Activated T-cell treated with anti-CD3 and anti-CD28 coated beads, Interleukin-2, amount 50 U/mL, for 48 hours (primary cell): ENCODE measurements at places on chromosomes 1 and 21.

DNA sequence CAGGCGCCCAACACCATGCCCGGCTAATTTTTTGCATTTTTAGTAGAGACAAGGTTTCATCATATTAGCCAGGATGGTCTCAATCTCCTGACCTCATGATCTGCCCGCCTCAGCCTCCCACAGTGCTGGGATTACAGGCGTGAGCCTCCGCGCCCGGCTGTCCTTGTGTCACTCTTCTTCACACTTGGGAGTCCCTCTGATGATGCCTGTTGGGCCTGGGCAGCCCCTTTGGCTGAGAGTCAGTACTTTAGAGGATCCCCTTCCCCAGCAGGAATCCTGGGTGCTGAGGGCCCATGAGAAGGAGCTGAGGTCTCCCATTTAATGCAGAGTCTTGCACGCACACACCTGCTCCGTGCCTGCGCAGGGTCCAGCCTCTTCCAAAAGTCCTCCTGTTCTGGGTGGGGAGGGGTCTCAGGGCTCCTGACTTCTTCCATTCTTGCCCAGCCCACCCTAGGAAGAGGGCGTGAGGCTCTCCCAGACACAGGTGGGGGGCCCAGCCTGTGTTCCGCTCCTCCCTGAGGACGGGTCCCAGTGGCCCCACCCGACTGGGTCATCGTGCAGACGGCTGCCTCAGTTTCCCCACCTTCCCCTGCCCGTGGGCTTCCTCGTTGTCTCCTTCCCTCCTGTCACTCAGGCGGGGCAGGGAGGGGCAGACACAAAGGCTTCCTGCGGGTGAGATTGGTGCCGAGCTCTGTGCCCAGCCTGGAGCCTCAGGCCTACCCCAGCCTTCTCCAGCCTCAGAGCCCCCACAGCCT lies 3.9 kb downstream of the TTLL10 start:
- DNase-seq: no peak

DNA sequence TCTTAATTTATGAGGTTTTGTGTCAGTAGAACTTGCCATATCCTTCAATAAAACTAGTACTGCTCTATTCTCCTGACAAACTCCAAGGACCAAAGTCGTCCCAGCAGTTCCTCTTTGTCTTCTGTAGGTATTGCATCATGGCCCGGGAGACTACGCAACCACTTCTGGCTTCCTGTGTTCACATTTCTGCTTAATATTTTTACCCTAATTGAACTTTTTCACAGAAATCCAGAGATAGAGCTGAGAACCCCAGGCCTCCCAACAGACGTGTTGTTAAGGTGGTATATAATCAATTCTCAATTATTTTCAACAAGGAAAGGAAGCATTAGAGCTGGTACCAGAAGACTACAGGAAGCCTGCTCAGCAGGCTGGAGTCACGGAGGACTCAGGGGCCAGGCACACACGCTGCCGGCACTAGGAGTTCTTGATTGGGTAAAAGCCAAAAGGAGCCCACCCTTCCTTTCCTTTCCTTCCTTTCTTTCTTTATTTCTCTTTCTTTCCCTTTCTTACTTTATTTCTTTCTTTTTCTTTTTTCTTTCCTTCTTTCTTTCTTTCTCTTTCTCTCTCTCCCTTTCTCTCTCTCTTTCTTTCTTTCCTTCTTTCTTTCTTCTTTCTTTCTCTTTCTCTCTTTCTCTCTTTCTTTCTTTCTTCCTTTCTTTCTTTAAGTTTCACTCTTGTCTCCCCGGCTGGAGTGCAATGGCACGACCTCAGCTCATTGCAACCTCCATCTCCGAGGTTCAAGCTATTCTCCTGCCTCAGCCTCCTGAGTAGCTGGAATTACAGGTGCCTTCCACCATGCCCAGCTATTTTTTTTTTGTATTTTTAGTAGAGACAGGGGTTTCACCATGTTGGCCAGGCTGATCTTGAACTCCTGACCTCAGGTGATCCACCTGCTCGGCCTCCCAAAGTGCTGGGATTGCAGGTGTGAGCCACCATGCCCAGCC lies 173.7 kb downstream of the ZBTB18 start:
- no peak for DNase-seq

DNA sequence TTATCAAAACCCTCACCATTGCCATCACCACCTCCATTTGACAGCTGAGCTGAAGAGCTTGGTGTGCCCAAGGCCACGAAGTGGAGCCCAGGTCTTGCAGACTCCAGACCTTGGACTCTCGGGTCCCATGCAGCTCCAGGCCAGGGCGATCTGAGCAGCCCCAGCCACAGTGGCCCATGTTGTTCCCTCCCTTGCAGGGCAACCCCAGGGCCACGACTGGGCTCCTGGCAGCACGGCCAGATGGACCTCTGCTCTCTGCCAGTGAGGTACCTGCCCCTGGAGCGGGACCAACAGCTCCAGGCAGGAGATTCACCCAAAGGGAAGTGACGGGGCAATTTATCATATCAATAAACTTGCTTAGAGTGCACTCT lies 182.7 kb upstream of the VAMP3 start:
- DNase-seq: no peak

- DNase-seq: no peak
Observed at GRCh38 chr1:64687725-64688327, 57.0 kb upstream of the RAVER2 start.

- DNase-seq: no peak
Observed at GRCh38 chr1:184020855-184021254, 16.7 kb downstream of the COLGALT2 start.

GRCh38 chr1:156117414-156118176 lies 3.1 kb downstream of the LMNA start:
- no peak for DNase-seq

GRCh38 chr1:240005997-240006650 lies 85.6 kb upstream of the FMN2 start:
- no peak for DNase-seq

DNA sequence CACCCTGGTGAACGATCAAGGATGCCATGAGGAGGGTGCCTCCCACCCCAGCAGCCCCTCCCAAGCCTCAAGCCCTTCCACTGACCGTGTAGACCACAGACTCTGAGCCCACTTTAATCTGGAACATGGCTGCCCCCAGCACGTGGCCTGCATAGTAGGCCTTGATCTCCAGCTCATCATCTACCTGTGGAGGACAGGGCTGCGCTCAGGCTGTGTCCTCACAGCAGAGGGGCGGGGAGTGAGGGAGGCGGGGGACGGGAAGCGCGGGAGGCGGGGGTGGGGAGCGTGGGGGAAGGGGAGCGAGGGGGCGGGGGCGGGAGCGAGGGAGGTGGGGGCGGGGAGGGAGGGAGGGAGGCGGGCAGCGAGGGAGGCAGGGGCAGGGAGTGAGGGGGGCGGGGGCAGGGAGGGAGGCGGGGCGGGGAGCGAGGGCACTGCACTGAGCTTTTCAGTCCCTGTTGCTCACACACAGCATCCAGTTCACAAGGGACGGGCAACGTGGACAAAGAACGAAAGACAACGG lies 7.1 kb downstream of the PUSL1 start:
- DNase-seq: no peak

- DNase-seq: no peak
Observed at GRCh38 chr1:64337475-64337874, 132.5 kb upstream of the CACHD1 start.

DNA sequence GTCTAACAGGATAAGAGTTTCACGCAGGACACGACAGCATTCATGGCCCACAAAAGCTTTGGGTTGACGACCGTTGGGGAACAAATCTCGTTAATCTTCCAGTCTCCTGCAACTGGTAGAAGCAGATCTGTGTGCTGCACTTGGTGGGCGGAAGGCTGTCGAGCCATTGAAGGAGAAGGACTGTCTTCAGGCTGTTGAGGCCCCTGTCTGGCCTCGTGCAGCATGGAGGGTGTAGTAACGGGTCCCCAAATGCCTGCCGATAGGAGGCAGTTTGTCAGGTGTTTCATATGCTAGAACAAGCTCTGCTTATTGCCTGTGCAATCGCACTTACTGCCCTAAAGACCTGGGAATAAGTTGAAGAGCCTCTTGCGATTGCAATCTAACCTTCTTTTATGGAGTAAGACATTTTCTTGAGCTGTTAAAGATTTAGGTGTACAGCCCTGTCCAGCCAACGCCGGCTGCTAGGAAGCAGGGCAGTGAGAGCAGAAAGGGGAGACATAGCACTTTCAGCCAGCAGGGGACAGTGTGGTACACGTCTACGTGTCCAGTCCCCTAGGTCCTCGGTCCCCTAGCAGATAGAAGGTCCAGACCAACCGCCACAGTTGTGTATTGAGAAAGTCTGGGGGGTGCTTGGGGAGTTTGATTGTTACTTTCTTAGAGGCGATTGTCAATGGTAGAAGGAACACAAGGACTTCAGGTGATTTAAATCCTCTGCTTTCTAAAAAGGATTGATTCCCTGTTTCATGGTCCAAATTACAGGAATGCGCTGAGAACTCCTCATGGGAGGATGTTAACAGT lies 102.3 kb upstream of the TMPRSS2 start:
- peak; percentile 48 for DNase-seq

GRCh38 chr21:42784896-42785451 lies 94.4 kb downstream of the WDR4 start:
- no peak for DNase-seq

- no peak for DNase-seq
Observed at GRCh38 chr1:12539705-12540579, 78.1 kb downstream of the DHRS3 start.

DNA sequence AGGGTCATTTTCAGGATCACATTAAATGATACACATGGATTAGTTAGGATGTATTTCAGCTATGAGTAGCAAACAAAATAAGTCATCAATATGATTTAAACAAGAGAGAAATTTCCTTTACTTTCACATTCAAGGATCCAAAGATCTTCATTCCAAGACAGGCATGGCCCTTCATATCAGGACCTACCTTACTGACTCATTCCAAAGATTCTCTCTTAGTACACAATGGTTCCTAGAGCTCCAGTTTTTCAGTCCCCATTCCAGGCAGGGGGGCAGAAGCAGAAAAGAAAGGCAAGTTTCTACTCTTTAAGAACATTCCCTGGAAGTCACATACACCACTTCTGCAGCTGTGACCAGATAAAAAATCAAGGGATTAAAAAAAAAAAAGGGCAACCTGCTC lies 23.7 kb downstream of the RGS2 start:
- DNase-seq: no peak

- no peak for DNase-seq
Observed at GRCh38 chr1:226973898-226974543, 33.9 kb downstream of the COQ8A start.

- no peak for DNase-seq
Observed at GRCh38 chr1:24178407-24178806, 8.7 kb downstream of the IFNLR1 start.

DNA sequence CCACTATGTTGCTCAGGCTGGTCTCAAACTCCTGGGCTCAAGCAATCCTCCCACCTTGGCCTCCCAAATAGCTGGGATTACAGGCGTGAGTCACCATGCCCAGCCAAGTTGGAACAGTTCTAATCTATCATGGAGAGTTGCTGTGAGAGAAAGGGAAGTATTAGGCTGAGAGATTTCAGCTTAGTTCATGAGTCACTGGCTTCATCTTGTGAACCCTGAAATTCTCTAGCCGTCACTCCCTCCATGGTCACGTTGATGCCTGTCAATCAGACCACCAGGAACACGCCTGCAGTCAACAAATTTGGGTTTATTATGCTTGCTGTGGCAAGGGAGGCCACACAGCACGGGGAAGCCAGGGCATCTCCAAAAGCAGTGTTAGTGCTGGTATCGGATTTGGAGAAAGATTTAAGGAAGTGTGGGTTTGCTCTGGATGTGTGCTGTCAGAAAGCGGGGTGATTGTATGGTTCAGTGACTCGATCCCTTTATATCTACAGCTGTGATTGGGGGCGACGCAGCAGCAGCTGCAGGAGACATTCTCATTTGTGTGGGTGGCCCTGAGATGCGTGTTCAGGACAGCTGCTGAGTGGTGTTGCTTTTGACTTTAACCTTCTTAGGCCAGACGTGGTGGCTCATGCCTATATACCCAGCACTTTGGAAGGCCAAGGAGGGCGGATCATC lies 18.7 kb downstream of the UQCRHL start:
- no peak for DNase-seq
